Osteocyte (in vitro differentiated cells): ENCODE measurements at places on chromosomes 7 and 10.

- peaks cover 30% of the 10 kb centered on the region for H3K27me3 ChIP-seq
- H3K4me1 ChIP-seq, result peaks cover 4% of the 10 kb centered on the region
- DNase-seq, result no peak
- H3K4me3 ChIP-seq, result no peak overlapping the region
- no peak overlapping the region for H3K27ac ChIP-seq
Measured at GRCh38 chr10:79930751-79931150, 18.2 kb downstream of the SFTPD start.

- H3K27me3 ChIP-seq, result no peaks in the 10 kb centered on the region
- no peaks in the 10 kb centered on the region for H3K36me3 ChIP-seq
- no peak overlapping the region for H3K4me3 ChIP-seq
- no peak for DNase-seq
- H3K4me1 ChIP-seq, result no peaks in the 10 kb centered on the region
- H3K27ac ChIP-seq, result no peak overlapping the region
Measured at GRCh38 chr10:26519803-26520202, 81.7 kb downstream of the APBB1IP start.

- no peak overlapping the region for H3K4me3 ChIP-seq
- no peak overlapping the region for H3K27ac ChIP-seq
Measured at GRCh38 chr7:69173341-69173740, 424.9 kb upstream of the AUTS2 start.

GRCh38 chr10:102230861-102231356, 4.8 kb downstream of the ELOVL3 start:
- peaks cover 19% of the 10 kb centered on the region for H3K4me1 ChIP-seq
- peak overlapping the region; percentile 63 for H3K4me3 ChIP-seq
- H3K27me3 ChIP-seq, result peaks cover 44% of the 10 kb centered on the region
- no peak for DNase-seq

- no peaks in the 10 kb centered on the region for H3K27me3 ChIP-seq
- H3K4me3 ChIP-seq, result no peak overlapping the region
- H3K27ac ChIP-seq, result peak overlapping the region; percentile 89
- peaks cover 50% of the 10 kb centered on the region for H3K4me1 ChIP-seq
- DNase-seq, result no peak
Measured at GRCh38 chr7:94698275-94698674, 42.3 kb upstream of the SGCE start.

DNA sequence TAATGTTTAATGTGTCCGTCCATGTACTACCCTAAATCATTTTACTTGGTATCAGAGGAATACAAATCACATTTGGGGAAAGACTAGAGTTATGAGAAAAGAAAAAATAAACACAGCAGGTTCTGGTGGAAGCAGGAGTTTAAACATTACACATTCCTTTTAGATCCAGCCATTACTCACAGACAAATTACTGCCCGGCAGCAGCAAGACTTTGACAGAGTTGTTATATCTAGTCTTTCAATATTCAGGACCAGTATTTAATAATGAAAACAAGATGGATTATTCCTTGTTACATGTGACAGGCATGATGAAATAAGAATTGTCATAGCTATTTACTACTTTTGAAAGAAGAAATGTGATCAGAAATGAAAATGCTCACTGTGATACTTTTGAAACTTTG, 131.8 kb upstream of the GNAI1 start:
- H3K4me1 ChIP-seq, result peaks cover 5% of the 10 kb centered on the region
- H3K27ac ChIP-seq, result no peak overlapping the region
- no peaks in the 10 kb centered on the region for H3K27me3 ChIP-seq
- DNase-seq, result no peak
- H3K36me3 ChIP-seq, result no peaks in the 10 kb centered on the region
